ENCODE measurements at places on chromosomes 5 and 9. TPM values are rescaled to one million over a fixed set of nuclear protein-coding genes. Genes with fewer than 3 reads are reported as not detected.

- DNase-seq, result no peak
These were observed at the start of gene PCAT7 for GRCh38 chr9:94554439-94555331. Gene PCAT7, plus strand, starts transcription at chr9:94555083.

LHX3 gene
- polyA plus RNA-seq, result not detected

- no peak for DNase-seq
These were observed 1.4 kb downstream of the OTULIN start for GRCh38 chr5:14665949-14666348.

SLC2A8 gene
- 18.9 TPM for polyA plus RNA-seq

DNA sequence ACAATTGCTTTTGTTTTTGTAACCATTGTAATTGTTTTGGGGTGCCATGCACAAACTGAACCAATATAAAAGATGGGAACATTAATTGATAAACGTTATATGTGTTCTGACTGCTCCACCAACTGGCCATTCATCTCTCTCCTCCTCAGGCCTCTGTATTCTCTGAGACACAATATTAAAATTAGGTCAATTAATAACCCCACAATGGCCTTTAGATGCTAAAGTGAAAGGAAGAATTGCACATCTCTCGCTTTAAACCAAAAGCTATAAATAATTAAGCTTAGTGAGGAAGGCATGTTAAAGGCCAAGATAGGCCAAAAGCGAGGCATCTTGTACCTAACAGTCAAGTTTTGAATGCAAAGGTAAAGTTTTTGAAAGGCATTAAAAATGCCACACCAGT lies 448.4 kb upstream of the ITGA1 start:
- no peak for DNase-seq

DNA sequence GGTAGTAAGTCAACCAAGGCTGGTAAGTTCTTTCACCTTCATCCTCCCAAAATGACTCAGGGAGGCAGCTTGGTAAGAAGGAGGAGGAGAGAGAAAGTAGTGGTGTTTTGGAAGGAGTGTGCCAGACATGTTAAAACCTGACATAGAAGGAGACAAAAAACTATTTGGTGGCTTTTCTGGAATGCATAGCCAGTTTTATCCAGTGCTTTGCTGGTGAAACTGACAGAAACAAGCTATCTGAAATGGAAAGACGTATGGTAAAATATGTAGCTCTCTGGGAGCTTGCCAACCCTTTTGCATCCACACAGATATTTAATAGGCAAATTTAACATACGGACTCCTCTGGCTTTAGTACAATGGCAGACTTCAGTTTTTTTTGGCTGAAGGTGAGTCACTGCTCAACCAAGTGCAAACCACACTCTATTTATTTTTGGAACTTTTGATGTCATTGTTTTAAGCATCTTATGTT lies 45.4 kb downstream of the RAB14 start:
- no peak for DNase-seq

DNA sequence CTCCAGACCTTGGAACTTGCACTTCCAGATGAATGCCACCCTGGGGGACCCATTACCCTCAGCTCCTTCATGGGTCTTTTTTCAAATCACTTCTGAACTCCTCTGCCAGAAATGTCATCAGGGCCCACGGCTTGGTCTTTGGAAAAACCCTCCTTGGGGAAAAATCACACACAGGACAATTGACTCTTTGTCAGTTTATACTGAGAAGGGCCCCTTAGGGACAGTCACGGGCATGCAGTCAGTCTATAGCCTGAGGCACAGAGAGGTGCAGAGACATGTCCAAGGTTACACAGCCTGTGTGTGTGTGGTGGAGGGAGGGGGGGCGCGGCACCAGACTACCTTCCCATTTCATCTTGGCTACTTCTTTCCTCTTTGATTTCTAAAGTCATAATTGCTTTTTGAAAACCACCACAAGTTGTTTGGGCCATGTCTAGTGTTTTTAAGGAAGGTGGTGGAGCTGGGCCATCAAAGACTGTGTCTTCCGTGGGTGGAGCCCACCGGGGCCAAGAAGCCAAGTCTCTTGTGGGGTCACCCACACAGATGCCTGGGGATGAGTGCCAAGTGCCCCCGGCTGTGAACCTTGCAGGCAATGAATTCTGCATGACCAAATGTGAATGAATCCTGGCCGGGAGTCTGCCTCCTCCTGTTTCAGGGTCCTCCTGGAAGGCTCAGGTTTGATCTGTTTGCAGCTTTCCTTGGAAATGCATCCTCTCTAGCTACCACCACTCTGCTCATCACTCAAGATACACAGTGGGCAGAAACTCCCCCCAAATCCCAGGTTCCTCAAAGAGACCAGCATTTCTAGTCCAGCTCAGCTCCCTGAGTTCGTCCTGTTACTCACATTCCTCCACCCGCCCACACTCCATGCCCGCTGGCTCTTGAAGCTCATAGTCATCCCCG lies 200.1 kb upstream of the TBC1D2 start:
- no peak for DNase-seq

C9orf50 gene
- not detected for polyA plus RNA-seq

GRCh38 chr5:77167695-77168121 lies 42.8 kb upstream of the PDE8B start:
- no peak for DNase-seq
